NT2/D1 (cell line): ENCODE measurements at places on chromosomes 7 and 10.

DNA sequence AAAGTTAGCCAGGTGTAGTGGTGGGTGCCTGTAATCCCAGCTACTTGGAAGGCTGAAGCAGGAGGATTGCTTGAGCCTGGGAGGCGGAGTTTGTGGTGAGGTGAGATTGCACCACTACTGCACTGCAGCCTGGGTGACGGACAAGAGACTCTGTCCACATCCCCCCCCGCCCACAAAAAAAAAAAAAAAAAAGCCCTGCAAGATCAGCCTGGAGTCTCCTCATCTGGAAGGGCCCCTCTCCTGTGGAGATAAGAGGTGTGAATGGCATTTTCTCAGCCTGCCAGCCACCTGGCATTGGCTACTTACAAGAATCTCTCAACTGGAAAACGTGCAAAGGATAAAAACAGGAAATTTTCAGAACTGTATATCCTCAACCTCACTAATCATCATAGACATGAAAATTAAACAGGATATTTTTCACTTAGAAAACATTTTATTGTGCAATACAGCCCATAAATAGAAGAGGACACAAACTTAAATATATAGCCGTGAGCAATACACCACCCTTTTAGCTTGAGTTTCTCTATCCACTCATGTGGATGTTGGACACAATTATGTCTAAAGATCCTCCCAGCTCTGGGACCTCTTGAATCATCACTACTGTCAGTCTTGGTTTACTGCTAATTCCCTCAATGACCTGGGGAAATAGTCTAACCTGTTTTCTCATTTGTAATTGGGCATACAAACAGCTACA lies 11.3 kb upstream of the TSPAN15 start:
- no peak for DNase-seq

DNA sequence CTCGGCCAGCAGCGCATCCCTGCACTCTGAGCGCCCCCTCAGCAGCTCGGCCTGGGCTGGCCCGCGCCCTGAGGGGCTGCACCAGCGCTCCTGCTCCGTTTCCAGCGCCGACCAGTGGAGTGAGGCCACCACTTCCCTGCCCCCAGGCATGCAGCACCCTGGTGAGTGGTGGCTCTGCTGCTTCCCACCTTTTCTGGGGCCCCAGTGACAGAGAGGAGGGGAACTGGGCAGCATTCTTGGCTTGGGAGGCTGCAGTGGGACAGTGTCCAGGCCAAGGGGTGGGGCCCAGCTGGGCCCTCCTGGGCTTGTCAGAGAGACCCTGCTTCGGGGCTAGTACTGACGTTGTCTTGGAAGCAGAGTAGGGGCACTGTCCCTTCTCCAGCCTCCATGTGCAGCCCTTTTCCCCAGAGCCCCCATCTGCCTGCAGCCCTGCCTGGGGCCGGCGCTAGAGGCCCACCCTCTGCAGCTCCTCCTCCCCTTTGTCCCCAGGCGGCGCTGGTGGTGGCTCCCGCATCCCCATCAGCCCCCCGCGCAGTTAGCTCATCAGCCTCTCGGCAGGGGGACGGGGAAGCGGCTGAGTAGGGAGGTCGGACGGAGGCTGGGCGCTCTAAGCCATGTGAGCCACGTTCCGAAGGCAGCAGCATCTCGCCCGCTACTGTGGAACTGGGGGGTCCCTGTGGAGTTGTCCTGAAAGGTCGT lies 29.2 kb downstream of the GBX1 start:
- no peak for DNase-seq

DNA sequence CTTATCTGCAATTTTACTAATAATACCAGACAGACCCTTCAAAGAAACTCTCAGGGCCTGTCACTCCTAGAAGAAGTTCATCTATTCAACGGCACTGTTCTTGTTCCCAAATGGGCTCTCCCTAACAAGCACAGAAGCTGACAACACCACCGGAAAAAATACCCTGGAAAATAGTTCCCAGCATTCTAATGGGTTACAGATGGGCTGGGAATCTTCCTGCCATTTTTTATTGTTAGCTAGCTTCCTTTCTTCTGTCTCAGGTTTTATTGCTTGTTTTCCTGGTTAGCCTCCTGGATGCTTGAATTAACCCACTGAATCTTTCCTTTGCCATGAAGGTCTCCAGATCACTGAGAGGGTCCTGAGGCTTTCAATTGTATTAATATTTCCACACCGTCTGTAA lies 689.8 kb upstream of the NRP1 start:
- no peak for DNase-seq

DNA sequence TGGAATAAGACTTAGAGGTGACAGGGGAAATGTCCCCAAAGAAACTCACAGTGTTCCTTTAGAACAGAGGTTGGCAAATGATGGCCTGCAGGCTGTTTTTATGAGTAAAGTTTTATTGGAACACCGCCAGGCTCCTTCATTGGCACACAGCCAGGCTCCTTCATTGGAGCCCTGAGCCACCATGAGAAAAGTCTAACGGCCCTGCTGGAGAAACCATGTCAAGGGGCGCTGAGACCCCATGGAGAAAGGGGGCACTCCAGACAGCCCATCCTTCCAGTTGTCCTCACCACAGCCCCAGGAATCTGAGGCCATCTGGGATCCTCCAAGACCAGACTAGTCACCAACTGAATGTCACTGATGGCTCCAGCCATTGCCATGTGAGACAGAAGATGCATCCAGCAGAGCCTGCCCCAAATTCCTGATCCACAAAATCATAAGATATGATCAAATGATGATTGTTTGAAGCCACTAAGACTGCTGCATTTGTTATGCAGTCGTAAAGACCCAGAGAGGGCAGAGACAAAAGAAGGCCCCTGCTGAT lies 88.2 kb upstream of the GPR26 start:
- no peak for DNase-seq
